ENCODE measurements at places on chromosomes 5 and 9.

DNA sequence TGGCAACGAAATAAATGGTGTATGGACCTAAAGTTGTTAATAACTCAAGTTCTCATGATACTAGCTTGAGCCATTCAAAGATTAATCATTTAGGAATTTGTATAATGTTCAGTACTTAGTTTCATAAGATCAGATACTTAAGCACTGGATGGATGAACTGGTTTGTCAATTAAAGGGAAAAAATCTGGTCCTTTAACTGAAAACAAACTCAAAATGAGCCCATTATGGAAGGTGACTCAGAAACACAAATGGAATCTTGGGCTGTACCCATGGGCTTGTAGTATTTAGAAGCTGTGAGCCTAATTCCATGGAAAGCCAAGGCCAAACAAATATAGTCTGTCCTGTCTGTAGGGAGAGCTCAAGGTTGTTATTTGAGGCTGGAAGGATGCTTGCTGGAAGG is 27.6 kb upstream of the ADRB2 start:
- DNase-seq: no peak

DNA sequence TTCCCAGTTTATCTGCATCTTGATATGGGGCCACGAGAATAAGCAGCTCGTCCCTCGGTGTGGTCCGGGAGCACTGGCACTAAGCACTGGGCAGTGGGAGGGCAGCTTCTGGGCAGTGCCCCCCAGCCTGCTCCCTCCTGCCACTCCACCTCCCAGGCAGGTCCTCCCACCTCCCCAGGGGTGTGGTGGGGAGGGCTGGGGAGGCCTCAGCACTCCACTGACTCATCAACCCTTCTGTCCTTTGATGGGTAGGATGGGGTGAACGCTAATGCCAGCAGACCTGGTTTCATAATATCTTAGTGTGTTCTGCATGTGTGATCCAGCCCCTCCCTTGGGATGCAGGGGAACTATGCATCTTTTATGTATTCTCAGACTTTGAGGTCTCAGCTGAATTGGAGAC is 62.2 kb upstream of the GNE start:
- DNase-seq: no peak

GRCh38 chr9:124489222-124489621 is 18.0 kb downstream of the NR5A1 start:
- no peak for DNase-seq

DNA sequence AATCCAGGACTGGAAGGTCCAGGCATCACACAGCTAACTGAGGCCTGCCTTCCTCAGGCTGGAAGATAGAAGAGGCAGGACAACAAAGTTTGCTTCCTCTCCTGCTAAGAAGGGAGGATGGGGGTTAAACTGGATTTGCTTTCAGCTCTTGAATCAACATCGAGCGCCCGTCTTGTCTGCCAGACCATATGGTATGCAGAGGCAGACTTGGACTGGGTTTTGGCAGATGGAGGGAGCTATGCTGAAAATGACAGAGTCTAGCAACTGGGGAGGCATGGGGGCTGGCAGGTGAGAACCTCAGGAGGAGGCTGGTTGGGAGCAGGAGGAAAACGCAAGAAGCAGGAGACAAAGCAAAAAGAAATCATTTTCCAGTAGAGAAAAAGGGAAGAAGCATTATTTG is 289.5 kb upstream of the IL12B start:
- no peak for DNase-seq

DNA sequence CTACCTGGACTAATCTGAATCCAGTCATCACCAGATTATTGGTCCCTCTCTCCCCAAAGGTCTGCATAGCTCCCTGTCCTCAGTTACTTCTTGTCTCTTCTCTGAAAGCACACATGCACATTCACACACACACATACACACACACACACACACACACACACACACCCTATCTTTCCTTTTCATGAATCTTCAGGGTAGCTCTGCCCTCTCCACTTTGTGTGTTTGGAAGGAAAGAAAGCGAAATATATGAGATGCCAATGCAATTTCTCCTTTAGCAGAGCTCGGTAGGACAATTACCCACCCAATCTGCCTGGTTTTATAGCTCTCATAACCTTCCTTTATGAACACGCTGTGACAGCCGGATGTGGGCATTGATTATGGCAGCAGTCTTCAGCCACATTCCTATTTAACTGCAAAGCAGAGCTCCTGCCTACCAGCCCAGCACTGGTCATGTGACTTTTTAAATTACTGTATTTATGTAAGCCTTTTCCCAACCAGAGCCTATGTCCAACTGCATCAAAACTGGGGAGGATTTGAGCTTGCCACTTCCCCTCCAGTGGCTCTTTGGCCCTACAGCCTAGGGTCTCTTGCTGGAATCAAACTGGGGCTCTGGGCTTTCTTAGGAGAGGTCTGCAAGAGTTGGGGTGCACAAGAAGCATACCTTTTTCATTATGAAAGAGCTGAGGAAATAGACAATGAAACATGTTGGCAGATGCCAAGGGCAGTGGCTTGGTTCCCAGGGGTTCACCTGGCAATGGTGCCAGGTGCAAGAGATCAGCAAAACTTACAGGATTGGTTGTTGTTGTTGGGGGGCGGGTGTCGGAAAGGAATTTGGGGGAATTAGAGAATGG is 20.8 kb upstream of the MATR3 start:
- DNase-seq: no peak

- no peak for DNase-seq
Measured at GRCh38 chr5:19771174-19771835, 216.7 kb downstream of the CDH18 start.

DNA sequence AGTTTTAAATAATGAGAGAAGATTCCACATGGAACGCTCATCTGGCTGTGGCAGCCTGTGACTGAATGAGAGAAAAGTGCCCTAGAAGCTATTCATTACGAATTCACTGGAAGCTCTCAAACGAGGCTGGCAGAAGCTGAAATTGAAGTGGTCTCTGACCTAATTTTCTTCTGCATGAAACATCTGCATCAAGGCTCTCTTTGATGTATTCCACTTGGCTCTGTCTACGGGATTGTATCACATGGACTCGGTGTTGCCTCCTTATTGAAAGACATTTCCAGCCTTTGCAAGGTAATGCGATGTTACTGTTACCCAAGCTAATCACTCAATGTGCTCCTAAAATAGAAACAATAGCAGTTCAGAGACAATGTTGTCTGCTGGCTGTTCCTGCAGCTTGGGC is 246.9 kb upstream of the ZNF462 start:
- no peak for DNase-seq

- DNase-seq: no peak
Measured at GRCh38 chr5:154312576-154312975, 122.0 kb downstream of the GALNT10 start.

DNA sequence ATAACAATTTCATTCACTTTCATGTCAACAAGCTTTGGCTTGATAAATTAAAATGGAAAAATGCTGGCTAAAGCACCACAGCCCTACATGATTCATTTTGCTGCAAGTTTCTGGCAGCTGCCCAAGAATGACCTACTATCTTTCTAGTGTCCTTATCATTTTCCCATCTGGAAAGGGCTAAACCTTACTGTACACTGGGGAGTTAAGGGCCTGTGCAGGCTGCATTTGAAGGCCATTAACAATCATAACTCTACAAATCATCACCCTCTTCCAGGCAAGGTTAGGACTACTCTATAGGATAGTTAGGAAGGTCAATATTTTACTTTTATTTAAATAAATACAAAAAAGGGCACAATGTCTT is 579.7 kb upstream of the ZNF608 start:
- no peak for DNase-seq

DNA sequence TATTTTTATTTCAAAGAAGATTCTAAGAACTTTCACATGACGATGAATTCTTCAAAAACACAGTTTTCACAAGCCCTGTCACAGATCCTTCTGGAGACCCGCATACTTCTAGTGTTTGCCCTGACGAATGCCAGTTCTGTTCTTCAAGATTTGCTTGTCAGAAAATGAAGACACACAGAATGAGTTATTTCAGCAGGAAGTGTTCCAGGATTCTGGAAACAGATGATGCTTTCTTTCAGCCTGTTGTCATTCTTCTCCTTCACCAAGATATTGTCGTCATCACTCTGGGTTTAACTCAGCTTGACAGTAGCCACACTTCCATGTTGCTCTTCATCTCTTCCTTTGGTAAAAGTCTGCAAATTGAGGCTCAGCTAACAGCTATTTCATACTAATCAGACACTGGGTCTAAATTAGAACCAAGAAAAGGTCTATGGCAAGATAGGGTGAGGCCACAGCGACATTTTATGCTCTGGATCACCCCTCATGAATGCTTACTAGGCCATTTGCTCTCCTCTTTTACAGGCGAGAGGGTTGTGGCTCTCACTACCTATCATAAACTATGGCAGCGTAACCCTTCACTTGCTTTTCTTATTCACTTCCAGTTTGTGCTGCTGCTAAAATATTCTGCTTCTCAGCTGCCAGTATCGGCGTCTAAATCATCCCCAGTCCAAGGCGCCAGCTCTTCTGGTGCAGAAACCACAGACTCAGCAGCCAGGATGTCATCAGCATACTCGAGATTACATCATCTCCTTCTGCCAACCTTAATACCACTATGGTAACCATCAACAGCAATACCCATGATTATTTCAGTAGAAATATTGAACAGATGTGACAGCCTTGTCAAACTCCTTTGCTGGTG is 159.6 kb upstream of the TBCA start:
- no peak for DNase-seq

GRCh38 chr5:35651002-35651756 is 33.5 kb downstream of the SPEF2 start:
- DNase-seq: peak; percentile 32

DNA sequence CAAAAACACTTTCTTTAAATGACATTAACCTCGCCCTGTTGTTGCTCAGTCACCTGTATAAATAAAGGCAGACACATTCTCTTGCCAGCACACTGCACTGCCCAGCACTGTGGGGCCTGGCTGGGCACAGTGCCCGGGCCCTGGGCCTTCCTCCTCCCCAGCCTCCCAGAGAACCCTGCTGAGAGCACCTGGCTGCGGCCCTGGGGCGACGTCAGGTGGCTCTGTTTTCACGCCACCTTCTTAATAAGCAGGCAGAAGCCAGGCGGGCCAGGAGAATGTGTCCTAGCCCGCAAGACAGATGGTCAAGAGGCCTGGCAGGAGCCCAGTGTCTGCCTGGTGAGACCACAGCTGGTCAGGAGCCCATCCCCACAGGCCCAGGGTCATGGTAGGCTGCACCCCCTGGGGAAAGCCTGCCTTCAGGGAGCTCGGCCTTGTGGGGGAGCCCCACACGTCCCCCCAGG is 8.2 kb upstream of the AGPAT2 start:
- DNase-seq: no peak

- DNase-seq: no peak
Measured at GRCh38 chr5:174839196-174839595, 114.8 kb downstream of the MSX2 start.

- DNase-seq: no peak
Measured at GRCh38 chr9:109463924-109464625, 34.0 kb downstream of the PTPN3 start.

- no peak for DNase-seq
Measured at GRCh38 chr5:127697894-127698600, 5.1 kb upstream of the CCDC192 start.

DNA sequence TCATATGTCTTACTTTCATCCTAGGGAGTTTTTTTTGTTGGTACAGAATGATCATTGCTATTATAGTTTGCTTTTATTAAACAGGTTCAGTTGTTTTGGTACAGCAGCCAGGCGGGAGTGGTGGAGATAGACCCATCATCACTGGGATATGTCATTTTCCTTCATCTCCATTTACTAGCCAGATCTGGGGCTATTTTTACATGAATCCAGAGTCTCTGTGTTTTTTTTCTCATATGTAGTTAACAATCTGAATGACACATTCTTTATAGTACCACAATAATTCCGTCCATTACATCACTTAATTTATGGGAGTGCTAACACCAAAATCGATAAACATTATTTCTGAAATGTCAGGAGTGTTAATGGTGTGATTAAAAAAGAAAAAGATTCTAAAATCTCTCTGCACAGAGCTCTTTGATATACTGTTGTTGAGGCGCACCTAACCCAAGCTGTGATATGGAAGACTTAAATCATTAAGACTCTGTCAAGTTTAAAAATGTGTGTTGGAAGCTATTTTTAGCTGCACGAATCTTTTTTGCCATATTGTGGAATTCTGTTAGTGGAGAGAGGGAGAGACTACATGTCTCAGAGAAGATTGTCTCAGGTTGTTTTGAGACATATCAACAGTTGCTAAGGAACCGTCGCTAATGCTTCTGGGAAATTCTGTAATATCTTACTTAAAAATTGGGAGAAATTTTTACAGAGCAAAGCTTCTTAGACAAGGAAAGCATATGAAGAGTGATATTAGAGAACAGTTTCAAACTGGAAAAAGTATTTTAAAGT is 59.6 kb downstream of the RPS23 start:
- DNase-seq: no peak
